ENCODE measurements at places on chromosomes 11 and 22. TPM values are rescaled to one million over a fixed set of nuclear protein-coding genes. Genes with fewer than 3 reads are reported as not detected.

- no peak overlapping the region for H3K4me3 ChIP-seq
- no peaks in the 10 kb centered on the region for H3K4me1 ChIP-seq
- H3K27ac ChIP-seq: no peak overlapping the region
- no peaks in the 10 kb centered on the region for H3K27me3 ChIP-seq
These were observed 213.1 kb downstream of the LRRC4C start for GRCh38 chr11:41246399-41246745.

DNA sequence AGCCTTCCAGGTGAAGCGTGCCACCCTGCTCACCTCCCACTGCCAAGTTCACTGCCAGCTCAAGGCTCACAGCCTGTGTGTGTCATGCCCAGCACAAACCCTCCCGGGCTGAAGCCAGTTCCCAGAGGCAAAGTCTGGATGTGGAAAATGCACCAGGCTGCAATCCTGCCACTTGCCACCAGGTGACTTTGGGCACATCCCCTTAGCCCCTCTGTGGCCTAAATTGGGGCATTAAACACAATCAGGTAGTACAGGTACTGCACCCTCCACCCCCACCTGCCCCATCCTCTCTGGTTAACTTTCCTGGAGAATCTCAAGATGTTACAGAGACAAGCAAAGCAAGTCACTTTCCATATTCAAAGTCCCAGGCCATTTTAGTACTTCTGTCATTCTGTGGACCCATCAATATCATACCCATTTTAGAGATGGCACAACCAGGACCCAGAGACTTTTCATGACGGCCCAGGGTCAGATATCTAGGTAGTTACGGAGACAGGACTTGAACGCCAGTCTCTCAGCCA is 1.8 kb upstream of the RASD2 start:
- no peak overlapping the region for H3K27ac ChIP-seq
- H3K27me3 ChIP-seq: peaks cover 7% of the 10 kb centered on the region
- peak; percentile 63 for DNase-seq
- H3K36me3 ChIP-seq: no peaks in the 10 kb centered on the region

DNA sequence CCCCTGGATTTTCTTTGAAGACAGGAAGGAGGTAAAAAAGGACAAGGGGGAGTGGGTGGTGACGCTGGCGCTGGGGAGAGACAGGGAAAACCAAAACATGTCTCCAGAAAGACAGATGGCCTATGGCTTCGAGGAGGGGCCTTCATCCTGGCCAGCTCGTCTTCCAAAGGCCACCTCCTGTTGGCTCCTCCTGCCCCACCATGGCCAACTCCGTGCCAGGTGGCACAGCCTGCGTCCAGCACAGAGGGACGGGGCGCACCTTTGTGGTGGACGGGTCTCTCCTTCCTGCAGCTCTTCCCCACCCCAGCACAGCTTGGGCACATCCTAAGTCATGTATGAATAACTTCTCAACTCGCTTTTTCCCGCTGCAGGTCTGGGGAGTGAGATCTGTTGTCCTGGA is 22.7 kb downstream of the IGSF9B start:
- no peak for DNase-seq
- H3K27me3 ChIP-seq: peaks cover 13% of the 10 kb centered on the region
- H3K4me1 ChIP-seq: no peaks in the 10 kb centered on the region
- no peak overlapping the region for H3K27ac ChIP-seq

DNA sequence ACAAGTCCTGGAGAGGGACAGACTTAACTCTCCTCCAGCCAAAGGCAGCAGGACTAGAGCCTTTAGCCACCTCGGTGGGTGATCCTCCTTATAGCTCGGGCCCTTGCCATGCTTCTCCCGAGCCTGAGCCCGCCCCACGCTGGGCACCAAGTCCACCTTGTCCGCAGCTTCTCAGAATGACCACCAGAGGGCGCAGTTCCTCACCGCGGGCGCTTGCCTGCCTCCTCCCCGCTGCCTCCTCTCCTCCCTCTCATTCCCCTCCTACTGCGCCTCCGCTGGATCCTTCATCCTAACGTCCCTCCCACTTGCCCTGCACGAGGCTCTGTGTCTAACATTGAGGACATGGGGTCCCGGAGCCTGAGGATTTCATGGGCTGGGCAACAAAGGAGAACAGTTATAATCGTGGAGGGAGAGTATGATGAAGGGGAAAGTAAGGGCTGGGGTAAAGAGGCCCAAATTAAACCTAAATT is 11.3 kb upstream of the MOGAT2 start:
- peaks cover 6% of the 10 kb centered on the region for H3K27me3 ChIP-seq
- H3K27ac ChIP-seq: no peak overlapping the region
- peak; percentile 62 for DNase-seq
- H3K4me1 ChIP-seq: peaks cover 5% of the 10 kb centered on the region
- H3K36me3 ChIP-seq: no peaks in the 10 kb centered on the region

- peaks cover 3% of the 10 kb centered on the region for H3K36me3 ChIP-seq
- DNase-seq: no peak
- no peak overlapping the region for H3K4me3 ChIP-seq
- no peak overlapping the region for H3K27ac ChIP-seq
- peaks cover 3% of the 10 kb centered on the region for H3K27me3 ChIP-seq
These were observed 26.4 kb downstream of the MYEOV start for GRCh38 chr11:69320326-69320725.

DNA sequence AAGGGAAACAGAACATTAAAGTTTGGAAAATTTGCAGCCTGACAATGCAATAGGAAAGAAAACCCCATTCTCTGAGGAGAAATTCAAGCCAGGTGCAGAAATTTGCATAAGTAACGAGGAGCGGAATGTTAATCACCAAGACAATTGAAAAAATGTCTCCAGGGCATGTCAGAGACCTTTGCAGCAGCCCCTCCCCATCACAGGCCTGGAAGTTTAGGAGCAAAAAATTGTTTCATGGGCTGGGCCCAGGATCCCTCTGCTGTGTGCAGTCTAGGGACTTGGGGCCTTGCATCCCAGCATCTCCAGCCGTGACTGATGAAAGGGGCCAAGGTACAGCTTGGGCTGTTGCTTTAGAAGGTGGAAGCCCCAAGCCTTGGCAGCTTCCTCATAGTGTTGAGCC is 780.2 kb downstream of the LRRC4C start:
- no peak for DNase-seq
- H3K27me3 ChIP-seq: no peaks in the 10 kb centered on the region
- H3K4me1 ChIP-seq: no peaks in the 10 kb centered on the region
- H3K4me3 ChIP-seq: no peak overlapping the region
- H3K27ac ChIP-seq: no peak overlapping the region
- H3K36me3 ChIP-seq: no peaks in the 10 kb centered on the region

GRCh38 chr11:68337399-68337835 is 25.0 kb downstream of the LRP5 start:
- H3K4me1 ChIP-seq: peaks cover 41% of the 10 kb centered on the region
- H3K4me3 ChIP-seq: no peak overlapping the region
- DNase-seq: no peak
- peaks cover 6% of the 10 kb centered on the region for H3K36me3 ChIP-seq
- no peak overlapping the region for H3K27ac ChIP-seq
- H3K27me3 ChIP-seq: peaks cover 3% of the 10 kb centered on the region

GRCh38 chr11:68965901-68966853 is 14.6 kb downstream of the MRGPRD start:
- H3K4me3 ChIP-seq: no peak overlapping the region
- no peaks in the 10 kb centered on the region for H3K4me1 ChIP-seq
- DNase-seq: no peak

- H3K4me1 ChIP-seq: peaks cover 10% of the 10 kb centered on the region
- H3K27ac ChIP-seq: no peak overlapping the region
- H3K4me3 ChIP-seq: no peak overlapping the region
- no peak for DNase-seq
- no peaks in the 10 kb centered on the region for H3K27me3 ChIP-seq
These were observed 314.4 kb downstream of the CASP12 start for GRCh38 chr11:104583857-104584256.

PGGHG gene
- 69.7 TPM for total RNA-seq

IL18 gene
- 0.90 TPM for total RNA-seq

OR52N4 gene
- total RNA-seq: not detected

TMA7B gene
- total RNA-seq: 1.0 TPM

FAM111B gene
- 3.4 TPM for total RNA-seq
